Activated CD4-positive, alpha-beta T cell treated with anti-CD3 and anti-CD28 coated beads, Interleukin-10, Interleukin-2, amounts not matched to agents 100 ng/mL and 50 ng/mL, durations not matched to agents 16 hours and 8 hours (primary cell): ENCODE measurements at places on chromosomes 13 and 19.

DNA sequence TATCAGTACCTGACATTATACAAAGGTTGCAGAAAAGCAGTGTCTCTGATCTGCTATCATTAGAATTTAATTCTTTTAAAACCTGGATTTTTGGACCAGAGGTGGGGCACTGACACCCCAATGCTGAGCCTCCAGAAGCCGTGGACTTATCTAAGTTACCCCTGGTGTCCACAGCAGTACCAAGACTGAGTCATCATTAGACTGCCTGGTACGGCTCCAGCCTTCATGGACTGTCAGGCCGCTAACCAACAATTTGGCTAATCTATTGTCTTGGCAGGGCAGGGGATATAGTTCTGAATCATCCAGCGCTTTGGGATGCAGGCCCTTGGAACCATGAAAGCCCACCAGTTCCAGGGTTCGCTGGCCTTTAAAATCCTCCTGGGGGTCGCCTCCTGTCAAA is 78.3 kb downstream of the TSHZ3 start:
- no peak for DNase-seq

- DNase-seq: no peak
Observed at GRCh38 chr19:45150751-45151281, 10.0 kb downstream of the NKPD1 start.

GRCh38 chr19:42092350-42092749 is 16.4 kb downstream of the ZNF574 start:
- DNase-seq: peak; percentile 70

- DNase-seq: no peak
Observed at GRCh38 chr13:89255844-89256406, 1584.8 kb downstream of the SLITRK5 start.

DNA sequence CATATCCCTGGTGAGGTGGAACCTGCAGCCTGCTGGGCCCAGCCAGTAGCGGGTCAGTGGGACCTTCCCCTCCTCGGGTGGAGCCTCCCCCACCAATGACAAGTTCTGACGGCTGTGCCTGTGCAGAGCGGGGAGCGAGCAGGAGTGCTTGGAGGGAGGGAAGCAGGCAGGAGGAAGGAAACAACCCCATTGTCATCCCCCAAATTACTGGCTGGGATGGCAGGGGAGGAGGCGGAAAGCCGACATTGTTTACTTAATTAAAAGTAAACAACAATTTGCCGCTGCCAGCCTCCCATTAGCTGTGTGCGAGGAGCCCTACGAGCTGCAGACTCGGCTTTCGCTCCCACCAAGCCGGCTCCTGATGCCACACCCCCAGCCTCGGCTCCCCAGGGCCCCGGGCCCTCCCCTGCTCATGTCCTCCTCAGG is 45.5 kb downstream of the LYL1 start:
- no peak for DNase-seq

- DNase-seq: no peak
Observed at GRCh38 chr19:11087870-11088505, 1.3 kb upstream of the LDLR start.

DNA sequence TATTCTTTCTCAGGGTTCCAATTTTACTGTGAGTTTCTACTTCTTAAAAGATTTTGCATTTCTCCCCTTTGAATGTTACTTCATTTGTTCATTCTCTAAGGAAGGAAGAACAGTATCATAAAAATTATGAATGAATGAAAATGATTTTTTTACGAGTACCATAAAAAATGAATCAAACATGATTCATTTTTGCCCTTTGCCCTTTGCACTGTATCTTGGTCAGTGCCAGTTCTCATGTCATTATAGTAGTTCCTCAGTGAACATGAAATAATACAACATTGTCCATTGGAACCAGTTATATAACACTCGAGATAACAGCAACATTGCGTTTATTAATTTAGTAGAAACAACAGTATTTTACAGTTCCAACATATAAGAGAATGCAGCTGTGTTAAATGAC is 28.8 kb downstream of the FLT1 start:
- no peak for DNase-seq

- no peak for DNase-seq
Observed at GRCh38 chr13:93529961-93530360, 303.4 kb downstream of the GPC6 start.

DNA sequence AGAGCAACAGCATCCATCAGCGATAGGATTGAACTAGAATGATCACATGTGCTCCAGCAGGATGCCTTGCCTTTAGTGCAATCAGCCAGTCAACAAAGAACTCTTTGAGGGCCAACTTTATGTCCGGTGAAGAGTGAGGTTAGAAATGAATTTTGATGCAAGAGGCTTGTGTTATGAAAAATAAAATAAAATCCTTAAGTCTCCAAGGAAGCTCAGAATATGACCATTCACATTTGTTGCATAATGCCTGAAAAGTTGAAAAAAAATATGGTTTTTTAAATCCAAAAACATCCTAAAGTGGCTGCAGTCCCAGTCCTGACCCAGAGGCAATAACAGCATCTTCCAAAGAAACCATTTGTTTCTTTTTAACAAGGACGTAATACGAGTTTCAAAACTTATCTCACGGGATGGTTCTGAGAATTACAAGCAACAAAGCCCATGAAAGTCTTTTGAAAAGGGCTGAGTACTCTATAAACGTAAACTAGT is 61.3 kb downstream of the DCLK1 start:
- no peak for DNase-seq

- no peak for DNase-seq
Observed at GRCh38 chr13:98780451-98780850, 28.0 kb upstream of the SLC15A1 start.

DNA sequence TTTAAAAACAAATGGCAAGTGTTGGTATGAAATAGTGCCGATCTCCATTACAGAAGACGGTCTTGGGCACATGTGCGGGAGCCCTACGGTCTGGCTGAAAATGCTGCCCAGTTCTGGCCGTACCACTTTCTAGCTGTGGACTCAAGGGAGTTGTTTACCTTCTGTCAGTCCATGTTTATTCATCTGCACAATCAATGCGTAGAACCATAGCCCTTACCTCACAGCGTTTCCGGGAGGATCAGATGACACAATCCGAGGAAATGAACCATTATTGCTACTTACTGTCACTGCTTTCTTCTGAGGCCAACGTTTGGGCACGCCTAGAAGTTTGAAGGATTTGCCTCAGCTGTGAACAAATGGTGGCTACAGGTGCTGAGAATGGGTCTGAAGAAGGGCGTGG is 31.2 kb downstream of the GADD45B start:
- DNase-seq: peak; percentile 43

- peak; percentile 65 for DNase-seq
Observed at GRCh38 chr19:47156861-47157430, 26.3 kb downstream of the SAE1 start.

DNA sequence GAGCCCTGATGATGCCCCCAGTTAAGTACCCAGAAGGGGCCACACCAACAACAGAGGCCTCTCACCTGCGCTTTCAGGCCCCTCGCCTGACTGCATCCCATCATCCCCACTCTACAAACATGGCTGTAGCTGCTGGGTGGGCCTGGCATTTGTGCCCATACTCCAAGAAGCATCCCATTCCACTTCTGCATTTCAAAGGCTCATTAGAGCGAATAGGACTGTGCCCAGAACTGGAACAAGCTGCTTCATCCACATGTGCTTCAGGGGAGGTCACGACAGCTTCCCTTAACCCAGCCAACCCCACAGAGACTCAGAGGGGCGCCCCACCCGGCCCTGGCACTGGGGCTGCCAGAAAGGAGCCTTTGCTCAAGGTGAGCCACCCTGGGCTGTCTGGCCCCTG is 156.9 kb downstream of the SIPA1L3 start:
- no peak for DNase-seq

- DNase-seq: no peak
Observed at GRCh38 chr13:55893540-55893939, 1247.2 kb upstream of the PRR20A start.

DNA sequence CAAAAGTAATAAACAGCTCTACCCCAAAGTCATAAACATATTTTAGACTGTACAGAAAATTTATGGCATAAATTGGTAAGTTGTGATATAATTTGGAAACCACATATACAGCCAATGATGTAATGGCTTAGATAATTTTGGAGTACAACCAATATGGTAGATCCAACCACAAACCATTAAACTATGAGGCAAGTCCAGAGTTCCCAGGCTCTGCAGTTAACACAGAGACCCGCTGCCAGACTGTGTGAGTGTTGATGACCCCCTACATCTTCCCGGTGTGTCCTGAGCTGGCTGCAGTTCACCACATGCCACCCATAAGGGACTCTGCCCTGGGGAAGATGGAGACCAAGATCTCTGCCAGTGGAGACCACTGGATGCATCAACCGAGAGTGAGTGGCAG is 9.9 kb upstream of the SERPINE3 start:
- DNase-seq: no peak

- DNase-seq: no peak
Observed at GRCh38 chr13:51934461-51935087, 72.8 kb downstream of the CCDC70 start.

DNA sequence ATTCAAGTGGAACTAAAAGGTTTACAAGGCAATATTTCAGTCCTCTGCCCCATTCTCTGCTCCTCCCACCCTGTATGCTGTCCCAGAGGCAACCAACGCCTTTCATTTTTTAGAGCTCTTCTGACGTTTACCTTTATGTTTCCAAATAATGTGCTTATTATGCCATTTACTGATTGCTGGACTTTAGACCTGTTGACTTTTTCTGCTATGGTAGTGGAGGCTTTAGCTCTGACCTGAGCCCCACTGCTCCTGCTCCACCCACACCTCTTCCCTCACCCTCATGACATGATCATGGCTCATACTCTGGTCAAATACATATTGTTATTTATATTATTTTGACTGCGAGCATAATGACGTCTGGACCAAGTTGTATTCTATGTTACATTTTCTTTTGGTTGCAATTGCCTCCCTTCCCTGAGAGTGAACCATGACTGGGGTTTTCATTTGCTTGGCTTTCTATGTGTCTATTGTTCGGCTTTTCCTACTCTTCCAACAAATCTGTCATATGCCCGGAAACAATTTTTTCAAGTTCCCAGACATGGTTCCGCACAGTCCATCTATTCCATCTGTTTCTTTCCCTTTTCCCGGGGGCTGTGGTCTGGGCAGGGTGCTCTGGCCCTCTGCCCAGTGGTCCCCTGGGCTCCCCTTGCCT is 31.4 kb upstream of the GJB6 start:
- no peak for DNase-seq

- DNase-seq: no peak
Observed at GRCh38 chr13:34085204-34085603, 267.3 kb downstream of the RFC3 start.

- no peak for DNase-seq
Observed at GRCh38 chr19:47402504-47402903, 16.8 kb downstream of the MEIS3 start.

DNA sequence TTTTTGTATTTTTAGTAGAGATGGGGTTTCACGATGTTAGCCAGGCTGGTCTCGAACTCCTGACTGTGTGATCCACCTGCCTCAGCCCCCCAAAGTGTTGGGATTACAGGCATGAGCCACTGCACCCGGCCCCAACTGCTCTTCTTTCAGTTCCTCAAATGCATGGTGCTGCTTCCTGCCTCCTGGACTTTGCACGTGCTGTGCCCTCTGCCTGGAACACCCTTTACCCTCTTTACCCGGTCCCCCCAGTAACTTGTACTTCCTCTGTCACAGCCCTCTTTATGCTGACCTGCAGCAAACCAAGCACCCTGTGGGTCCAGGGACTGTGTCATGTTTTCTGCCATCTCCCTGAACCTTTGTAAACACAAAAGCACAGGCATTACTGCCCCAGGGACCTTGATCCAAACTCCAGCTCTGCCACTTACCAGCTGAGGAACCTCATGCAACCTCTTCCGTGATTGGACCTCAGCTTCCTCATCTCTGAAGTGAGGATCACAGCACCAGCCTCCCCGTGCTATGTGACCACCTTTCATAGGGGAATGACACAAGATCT is 3.8 kb downstream of the BLVRB start:
- no peak for DNase-seq

DNA sequence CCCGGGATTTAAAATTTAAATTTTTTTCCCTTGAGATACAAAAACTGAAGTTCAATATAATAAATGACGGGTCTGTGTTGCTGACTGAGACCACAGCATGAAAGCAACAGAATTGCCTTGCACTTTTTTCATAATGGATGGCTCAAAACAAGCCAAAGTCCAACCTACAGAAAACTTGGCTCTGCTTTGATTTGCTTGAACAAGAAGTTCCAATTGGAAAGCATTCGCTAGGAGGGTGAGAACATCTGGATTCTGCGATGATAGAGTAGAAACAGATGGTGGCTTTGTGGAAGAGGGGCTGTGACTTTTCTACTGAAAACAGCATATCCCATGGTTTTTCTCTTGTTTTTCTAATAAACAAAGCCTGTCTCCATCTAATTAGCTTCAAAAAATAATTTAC is 46.4 kb downstream of the THSD1 start:
- DNase-seq: no peak

DNA sequence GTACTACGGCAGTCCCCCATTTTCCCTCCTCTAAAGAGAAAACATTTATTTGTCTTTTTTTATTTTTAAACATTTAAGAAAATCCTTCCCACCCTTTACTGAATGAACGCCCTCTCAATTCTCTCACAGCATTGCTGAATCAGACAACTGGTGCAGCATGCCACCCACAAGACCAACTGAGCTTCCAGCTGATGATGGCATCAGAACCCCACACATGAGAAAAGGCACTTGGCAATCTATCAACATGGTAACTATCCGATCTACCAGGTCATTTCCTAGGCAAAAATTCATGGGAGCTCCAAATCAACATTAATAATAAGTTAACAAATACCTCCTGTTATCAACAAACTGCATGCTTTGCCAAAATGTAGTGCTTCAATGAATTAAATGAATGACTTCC is 43.1 kb downstream of the LHFPL6 start:
- DNase-seq: no peak

DNA sequence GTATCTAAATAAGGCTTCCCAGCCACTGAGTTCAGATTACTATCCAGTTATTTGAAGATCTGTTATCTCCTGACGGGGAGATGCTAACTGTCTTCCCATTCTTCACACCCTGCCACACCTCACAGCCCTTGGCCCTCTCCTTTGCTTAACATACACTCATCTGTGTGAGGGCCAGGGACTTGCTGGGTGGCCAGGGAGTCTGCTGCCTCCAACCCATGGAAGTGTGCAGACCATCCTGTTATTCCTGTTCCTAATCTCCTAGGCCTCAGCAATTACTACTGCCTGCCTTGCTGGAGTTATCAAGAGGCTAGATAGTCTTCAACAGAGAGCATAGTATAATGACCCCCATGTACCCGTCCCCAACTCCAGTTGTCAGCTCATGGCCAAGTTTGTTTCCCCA is 36.2 kb upstream of the GTF3A start:
- no peak for DNase-seq

- no peak for DNase-seq
Observed at GRCh38 chr19:36524617-36525016, 3.5 kb downstream of the ZNF260 start.

DNA sequence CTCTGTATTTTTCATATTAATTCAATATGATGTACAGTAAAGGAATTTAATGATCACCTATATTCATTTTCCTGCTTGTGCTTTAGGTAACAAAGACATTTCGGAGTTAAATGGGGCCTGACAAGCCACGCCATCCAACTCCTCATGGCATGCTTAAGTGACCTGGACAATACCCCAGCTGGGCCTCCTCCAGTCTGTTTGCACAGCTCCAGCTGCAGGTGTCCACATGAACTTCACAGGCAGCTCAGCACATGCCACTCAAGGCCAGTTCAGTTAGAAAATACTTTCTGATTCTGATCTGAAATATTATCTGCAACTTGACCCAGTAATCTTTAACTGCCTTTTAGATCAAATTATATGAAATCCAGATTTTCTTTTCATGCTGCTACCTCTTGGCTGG is 89.6 kb upstream of the SLC15A1 start:
- DNase-seq: no peak
